Right lung (tissue), 10 donors: ENCODE measurements at places on chromosomes 2 and 18. TPM values are rescaled to one million over a fixed set of nuclear protein-coding genes. Genes with fewer than 3 reads are reported as not detected.

The CNGA3 gene
- 0.15 TPM for polyA plus RNA-seq

- DNase-seq: no peak
Measured at GRCh38 chr2:24566630-24567029, 75.6 kb downstream of the NCOA1 start.

- no peak for DNase-seq
Measured at GRCh38 chr2:68352651-68353391, 12.3 kb upstream of the PLEK start.

The BOLL gene
- polyA plus RNA-seq: not detected
